ENCODE measurements at places on chromosomes 12 and 14.

GRCh38 chr14:92464716-92465115, 48.9 kb upstream of the RIN3 start:
- no peak for DNase-seq

- DNase-seq = no peak
Measured at GRCh38 chr12:3127832-3128231, 50.7 kb downstream of the TSPAN9 start.

GRCh38 chr14:42965512-42965911, 1358.8 kb downstream of the LRFN5 start:
- DNase-seq = no peak

DNA sequence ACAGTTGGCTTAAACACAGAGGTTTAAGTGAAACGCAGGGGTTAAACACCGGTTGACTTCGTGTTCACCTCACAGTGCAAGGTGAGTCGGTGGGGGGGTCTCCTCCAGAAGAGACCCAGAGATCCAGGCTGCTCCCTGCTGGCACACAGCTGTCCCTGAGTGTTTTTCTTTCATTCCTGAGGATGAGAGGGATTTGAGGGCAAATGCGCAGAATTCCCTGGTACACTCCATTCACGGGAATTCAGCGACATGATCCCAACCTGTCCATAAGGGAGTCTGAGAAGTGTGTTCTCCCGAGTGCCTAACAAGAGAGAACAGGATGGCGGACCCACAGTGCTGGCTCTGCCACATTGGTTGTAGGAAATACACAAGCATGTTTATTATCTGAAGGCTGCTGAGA, 107.2 kb upstream of the ESRRB start:
- DNase-seq = no peak

DNA sequence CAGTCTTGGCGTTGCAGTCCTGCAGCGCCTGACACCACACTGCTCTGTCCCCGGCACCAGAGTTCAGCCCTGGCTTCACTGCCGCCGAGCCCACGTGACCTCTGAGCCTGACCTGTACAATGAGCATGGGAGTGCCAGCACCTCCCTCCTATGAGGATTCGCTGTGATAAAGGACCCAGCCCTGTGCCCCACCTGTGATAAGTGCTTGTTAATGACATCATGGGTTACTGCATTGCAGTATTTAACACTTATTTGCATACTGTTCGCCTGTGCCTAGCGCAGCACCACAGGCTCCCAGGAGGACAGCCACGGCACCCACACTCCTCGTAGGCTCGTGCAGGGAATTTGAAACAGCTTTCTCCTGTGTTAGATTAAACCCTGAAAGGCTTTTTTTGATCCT, 118.2 kb upstream of the GSC start:
- DNase-seq = no peak

- no peak for DNase-seq
Measured at GRCh38 chr12:59742841-59743240, 147.0 kb downstream of the SLC16A7 start.

- DNase-seq = peak; percentile 3
Measured at GRCh38 chr14:78848234-78848820, 678.2 kb downstream of the NRXN3 start.

DNA sequence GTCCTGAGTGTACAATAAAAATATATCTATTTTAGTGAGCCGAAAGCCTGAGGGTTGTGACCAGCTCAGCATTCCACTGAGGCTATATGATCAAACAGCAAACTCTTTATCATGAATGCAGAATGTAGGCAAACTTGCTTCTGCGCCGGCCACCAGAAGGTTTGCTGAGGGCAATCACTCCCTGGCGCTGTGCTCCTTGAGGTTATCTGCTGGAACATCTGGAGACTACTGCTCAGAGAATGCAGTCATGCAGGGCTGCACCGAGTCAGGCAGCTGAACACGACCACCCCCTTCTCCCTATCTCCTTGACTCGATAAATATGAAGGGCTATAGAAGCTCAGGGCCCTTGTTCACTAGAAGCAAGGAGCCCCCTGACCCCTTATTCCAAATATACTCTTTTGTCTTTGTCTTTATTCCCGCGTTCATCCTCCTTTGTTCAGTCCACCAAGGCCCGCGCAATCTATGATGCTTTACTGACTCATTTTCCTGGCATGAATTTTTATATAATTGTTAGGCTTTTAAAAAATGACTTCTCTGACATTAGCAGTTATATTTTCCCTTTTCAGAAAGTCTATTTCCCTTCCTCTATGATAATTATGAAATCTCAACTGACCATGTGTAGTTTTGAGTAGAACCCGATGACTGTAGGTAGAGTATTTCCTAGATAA, 1089.3 kb downstream of the SLC16A7 start:
- DNase-seq = no peak

GRCh38 chr12:116490471-116490870, 68.7 kb upstream of the MAP1LC3B2 start:
- DNase-seq = no peak

DNA sequence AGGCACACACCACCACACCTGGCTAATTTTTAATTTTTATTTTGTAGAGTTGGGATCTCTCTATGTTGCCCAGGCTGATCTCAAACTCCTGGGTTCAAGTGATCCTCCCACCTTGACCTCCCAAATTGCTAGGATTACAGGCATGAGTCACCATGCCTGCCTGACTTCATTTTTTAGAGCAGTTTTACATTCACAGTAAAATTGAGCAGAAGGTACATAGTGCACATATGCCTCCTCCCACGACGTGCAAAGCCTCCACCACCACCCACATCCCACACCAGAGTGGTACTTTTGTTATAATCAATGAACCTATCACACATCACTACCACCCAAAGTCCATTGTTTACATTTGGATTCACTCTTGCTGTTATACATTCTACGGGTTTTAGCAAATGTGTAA, 62.5 kb upstream of the PLEKHG3 start:
- no peak for DNase-seq

DNA sequence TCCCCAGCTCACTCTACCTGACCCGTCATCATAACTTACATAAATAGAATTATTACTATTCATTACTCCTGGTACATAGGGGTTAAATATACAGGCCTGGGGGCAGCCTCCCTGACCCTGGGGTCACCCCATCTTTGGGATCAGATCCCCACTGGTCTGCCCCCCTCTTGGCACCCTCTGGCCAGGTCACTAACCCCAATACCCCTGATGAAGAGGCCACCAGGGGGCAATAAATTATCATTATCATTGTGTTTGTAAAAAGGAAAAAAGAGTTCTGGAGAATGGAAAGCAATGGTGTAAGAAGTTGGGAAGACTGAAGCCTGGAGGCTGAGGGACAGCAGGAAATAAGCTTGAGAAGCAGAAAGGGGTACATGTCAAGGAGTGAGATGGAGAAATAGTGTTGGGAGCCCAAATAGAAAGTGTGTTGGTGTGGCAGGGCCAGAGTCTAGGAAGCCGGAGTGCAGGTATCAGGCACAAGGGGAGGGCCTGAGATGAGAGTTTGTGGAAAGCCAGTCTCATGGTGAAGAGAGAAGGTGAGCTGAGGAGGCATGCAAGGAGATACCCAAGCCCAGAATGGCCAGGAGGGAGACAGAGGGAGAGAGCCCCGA, 6.1 kb upstream of the AAAS start:
- peak; percentile 13 for DNase-seq

GRCh38 chr14:95190346-95190840, 33.1 kb upstream of the DICER1 start:
- DNase-seq = no peak

DNA sequence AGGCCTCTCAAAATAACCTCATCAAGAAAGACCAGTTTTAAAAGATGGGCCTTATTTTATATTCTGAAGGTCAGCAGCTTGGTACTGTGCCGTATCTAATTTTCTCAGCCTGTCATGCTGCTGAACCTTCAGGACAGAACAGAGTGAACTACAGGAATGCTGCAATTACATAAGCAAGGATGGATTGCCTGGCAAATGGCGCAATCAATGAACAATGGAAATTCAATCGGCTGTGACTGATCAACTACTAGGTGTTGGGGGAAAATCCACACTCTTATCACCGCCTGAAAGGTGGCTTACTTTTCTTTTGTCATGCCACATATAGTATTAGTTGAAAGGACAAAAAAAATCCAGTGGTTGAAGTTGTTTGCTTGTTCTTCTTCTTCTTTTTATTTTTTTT, 8.5 kb downstream of the ACSS3 start:
- no peak for DNase-seq

DNA sequence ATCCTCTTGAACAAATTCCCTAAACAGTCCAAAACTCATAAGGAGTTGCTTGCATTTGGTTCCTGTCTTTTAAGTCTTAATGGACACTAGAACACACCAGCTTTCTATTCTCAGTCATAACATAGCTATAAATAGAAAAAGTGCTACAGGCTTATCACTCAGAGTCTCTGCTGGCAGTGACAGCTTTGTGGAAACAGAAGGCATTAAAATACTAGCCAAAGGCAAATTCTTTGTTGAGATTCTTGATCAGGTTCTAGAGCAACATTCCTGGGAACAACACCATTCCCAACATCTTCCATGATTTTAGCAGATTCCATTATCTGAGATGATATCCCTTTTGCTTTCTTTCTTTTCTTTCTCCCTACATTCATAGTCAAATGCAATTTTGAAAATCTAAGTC, 207.7 kb upstream of the PLEKHG7 start:
- DNase-seq = no peak

DNA sequence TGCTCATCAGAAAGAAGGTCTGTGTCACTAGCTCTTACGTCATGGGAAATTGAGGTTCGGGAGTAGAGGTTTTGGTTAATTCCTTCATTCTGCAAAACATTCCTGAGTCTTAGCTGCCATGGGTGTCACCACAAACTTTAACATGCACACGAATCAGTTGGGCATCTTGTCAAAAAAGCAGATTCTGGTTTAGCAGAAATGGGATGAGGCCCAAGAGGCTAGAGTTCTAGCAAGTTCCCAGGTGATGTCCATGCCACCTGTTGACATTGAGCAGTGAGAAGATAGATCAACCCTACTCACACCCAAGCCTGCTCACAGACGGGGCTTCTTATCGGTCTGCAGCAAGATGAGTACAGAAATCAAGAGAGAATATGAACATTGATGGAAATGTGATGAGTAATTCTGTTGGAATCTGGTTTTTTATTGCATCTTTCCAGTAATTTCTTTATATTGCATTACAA, 11.7 kb upstream of the RIN3 start:
- DNase-seq = no peak

DNA sequence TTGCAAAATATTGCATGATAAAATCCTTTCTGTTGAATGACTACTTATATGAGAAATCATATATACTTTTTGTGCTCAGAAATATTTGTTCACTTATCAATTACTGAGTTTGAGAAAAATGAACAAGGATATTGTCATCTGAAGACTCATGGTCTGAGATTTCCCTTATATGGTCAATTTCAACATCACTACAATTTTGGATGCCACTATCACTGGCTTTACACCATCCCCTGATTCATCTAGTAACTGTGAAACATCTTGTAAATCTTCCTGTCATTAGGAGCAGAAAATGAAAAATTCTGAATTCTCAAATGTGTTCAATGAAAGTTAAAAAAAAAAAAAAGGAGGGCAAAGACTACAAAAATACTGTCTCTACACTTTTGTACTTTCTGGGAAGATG, 21.8 kb upstream of the GXYLT1 start:
- DNase-seq = no peak

GRCh38 chr12:23911574-23911973, 37.9 kb downstream of the SOX5 start:
- no peak for DNase-seq

DNA sequence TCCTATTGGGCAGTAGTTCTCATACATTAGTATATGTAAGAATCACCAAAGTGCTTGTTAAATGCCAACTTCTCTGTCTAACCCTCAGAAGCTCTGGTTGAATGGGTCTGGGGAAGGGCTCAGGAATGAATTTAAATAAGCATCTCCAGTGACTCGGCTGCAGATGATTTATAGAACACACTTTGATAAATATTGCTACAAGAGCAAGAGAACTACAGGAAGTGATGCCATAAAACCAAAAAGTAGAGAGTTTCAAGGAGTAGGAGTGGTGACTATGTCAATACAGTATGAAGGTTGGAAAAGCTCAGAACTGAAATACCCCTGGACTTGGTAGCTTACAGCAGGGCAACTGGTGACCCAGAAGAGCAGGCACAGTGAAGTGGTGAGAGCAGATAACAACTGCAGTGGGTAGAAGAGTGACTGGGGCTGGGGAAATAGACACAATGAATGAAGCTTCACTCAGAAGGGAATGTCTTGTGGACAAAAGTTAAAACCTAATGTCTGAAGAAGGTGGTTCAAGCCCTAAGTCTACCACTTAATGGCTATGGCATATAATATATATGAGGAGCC, 8.0 kb upstream of the PLEKHA5 start:
- no peak for DNase-seq

- no peak for DNase-seq
Measured at GRCh38 chr12:109650808-109651207, 62.8 kb upstream of the FAM222A start.

DNA sequence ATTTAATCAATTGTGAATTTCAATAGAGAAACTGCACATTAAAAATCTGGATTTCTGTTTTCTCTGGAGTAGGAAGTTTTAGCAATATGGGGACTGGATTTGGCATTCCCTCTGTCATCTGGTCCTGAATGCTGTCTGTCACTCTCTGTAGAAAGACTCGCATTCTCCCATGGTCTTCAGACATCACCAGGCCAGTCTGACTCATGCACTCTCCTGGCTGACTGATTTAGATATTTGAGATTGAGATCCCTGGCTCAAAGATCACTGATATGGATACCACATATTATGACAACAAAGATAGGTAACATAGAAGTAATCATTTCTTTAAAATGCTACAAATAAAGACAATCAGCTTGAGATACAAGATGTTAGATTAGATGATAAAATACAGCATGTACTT, 524.5 kb downstream of the GALC start:
- no peak for DNase-seq

DNA sequence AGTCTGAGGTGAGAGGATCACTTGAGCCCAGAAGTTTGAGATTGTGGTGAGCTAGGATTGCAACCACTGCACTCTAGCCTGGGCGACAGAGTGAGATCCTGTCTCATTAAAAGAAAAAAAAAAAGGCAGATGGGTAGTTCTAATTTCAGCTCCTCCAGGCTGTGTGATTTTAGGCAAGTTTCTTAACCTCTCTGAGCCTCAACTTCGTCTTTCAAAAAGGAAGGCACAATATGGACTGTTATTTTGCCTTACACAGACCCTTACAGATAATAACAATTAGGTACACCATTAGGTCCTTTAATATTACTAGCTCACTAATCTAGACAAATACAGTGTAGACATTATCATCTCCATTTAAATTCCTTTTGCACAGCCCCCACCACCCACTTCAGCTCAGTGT, 4.8 kb upstream of the CCDC177 start:
- DNase-seq = no peak

GRCh38 chr12:66500841-66501240, 178.0 kb downstream of the GRIP1 start:
- no peak for DNase-seq

GRCh38 chr12:116186482-116187150, 90.9 kb downstream of the MED13L start:
- DNase-seq = no peak

- DNase-seq = no peak
Measured at GRCh38 chr12:93541578-93542225, 30.8 kb upstream of the SOCS2 start.

DNA sequence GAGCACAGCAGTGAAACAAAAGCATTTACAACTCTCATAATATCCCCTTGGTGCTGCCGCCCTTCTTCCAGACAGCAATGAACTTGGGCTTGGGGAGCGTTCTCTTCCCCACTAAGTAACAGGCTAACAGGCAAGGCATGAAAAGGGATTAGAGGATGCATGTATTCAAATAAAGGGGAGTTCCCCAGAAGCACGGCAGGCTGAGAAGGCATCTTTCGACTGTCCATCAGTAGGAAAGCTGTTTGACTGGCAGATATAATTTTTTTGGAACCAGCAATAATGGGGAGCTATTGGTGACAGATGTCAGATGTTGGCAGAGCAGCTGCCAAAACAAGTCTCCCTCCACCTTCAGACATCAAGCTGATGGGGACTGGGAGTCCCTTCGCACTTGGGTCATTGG, 9.2 kb upstream of the TIGAR start:
- DNase-seq = no peak
